IPS DF 6.9 (cell line): ENCODE measurements at places on chromosomes 2 and 18.

DNA sequence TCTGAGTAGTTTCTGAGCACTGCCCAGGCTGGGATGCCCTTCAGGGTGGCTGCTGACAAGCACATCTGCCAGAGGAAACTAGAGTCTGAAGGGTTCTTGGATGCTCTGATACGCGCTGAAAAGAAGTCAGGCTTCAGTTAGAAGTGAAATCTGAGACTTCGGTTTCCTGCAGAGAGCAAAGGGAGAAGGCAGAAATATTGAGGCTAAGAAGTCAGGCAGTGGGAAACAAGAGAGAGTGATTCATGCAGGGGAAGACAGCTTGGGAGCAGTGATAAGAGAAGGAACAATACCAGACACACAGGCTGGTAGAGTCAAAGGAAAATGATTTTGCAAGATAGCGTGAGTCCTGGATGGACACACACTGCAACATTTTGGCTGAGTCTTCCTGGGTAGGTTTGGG is 51.0 kb upstream of the BOD1L2 start:
- DNase-seq, result no peak

DNA sequence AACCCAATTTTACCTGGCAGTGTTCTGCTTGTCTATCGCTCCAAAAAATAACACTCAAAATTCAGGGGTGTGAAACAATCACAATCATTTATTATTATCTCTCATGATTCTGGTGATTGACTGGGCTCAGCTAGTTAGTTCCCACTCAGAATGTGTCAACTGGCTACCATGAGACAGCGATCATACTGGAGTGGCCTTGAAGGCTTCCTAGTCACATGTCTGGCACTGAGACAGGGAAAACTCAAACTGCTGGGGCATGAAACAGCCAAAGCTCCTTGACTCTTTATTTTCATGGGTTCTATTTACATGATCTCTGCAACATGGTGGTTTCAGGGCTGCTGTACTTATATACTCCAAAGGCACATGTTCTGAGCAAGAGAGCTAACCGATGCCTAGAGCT is 6.2 kb upstream of the ANXA4 start:
- no peak for DNase-seq

DNA sequence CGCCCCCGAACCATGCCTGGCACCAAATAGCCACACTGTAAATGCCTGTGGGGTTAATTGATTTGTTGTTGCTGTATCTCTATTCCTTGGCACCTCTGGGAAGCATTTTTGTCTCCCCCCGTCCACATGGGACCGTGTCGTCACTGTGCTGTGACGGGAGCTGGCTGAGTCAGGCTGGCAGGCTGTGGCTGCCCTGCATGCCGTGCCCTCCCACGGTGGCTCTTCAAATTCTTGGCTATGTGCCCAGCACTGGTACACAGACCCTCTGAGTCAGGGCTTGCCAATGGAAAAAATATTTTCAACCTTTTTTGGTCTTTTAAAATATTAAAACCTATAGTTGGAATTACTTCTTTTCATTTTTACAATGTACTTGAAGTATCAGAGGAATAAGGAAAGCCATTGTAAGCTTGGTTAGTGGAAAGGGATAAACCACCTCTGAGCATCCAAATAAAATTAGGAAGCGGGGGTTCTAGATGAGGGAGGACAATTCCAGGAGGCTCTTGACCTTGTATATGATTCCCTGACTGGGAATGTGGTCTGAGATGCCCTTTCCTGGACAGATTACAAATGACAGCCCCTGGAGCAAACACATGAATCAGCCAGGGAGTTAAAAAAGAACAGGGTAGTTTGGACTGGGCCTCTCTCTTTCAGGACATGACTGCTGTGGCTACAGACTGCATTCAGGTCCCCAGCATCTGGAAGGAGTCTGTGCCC is 59.4 kb downstream of the DGKD start:
- no peak for DNase-seq

GRCh38 chr18:23877371-23877770 is 137.2 kb upstream of the TTC39C start:
- DNase-seq, result no peak

DNA sequence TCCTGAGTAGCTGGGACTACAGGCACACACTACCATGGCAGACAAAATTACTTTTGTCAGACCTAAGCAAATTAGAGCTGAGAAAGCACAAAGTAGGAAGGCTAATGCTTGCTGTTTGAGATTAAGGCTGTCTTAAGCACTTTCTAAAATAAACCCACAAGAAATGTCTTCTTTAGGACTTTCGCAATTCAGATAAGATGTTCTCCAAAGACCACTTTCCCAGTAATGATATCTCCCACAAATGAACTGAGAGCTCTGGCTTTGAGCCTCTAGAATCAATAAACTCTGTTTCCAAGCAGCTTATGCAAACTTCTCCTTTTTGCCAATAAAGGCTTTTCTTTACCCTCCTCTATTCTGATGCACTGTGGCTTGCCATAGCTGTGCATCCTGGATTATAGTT is 32.0 kb upstream of the GALNT1 start:
- DNase-seq, result no peak

- DNase-seq, result peak; percentile 25
Observed at GRCh38 chr2:16104949-16105668, 164.8 kb downstream of the MYCN start.

DNA sequence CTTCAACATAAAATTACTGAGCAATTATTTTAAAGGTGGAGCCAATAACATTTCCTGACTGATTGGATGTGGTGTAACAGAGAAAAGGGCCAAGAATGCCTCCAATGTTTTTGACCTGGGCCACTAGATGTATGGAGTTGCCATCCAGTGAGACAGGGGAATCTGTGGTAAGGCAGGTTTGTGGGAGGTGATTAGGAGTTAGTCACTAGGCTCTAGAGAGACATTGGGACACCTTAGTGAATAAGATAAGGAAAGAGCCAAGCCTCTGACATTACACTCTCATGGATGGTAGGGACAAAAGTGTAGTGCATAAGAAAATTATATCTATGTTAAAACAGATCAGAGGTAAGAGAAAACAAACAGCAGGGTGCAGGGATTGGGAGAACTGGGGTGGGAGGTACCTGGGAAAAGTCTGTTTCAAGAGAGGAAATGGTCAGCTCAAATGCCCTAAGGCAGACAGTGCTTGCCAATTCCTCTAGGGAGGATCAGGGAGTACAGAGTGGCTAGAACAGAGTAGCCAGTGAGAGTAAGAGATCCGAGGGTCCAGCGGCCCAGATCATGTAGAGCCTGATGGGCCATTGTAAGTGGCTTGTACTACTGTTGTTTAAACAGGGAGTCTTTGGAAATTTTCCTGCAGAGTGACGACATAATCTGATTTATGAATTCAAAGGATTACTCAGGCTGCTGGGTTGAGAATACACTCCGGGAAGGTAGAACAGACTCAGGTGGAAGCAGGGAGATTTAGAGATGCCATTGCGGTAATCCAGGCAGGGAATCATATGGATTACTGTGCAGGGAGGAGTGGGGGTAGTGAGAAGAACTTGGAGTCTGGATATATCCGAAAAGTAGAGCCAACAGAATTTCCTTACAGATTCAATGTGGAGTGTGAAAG is 45.7 kb upstream of the CUL3 start:
- DNase-seq, result no peak

GRCh38 chr2:169109502-169110409 is 40.4 kb downstream of the DHRS9 start:
- peak; percentile 48 for DNase-seq

DNA sequence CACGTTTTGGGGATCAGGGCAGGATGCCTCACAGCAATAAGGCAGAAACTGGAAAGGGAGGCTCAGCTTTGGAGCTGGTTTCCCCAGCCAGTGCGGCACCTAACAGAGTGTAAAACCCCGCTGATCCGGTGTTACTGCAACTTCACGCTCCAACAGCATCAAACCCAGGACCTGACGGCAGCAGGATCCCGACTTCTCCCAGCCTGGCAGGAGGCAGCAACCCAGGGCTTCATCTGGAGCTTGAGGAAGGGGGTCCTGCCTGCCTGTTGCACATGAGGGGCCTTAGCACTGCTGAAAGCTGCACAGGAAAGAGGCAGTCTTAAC is 209.8 kb downstream of the MGAT5 start:
- no peak for DNase-seq

DNA sequence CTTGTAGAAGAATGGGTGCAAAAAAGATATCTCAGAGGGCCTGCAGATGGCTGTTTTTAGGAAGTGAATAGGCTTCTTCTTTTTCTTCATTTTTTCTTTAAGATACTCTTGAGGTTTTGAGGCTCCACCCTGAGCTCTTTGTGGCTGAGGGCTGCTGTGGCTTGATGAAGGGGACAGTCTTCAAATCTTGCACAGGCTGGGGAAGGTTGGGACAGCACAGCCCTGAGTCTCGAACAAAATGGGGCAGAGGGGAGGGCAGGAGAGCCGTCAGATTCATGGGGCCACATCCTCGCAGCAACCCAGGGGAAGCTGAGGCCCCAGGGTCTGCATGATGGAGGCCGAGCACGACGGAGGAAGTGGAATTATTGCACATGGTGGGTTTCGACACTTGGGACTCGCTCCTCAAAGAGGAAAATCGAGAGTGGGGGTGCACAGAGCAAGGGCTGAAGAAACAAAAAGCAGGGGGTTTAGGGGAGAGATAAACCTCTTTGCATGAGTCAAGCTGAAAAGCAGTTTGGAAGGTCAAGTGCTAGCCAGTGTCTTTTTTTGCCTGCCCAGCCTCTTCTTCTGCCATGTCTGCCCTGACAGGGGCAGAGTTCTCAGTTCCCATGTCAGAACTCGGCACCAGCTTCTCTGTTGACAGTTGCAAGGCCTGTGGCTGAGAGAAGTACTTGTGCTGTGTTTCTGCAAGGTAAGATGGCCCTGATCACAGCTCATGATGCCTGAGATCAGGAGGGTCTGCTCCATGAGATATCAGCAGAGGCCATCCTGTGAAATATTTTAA is 19.5 kb downstream of the INPP4A start:
- no peak for DNase-seq

DNA sequence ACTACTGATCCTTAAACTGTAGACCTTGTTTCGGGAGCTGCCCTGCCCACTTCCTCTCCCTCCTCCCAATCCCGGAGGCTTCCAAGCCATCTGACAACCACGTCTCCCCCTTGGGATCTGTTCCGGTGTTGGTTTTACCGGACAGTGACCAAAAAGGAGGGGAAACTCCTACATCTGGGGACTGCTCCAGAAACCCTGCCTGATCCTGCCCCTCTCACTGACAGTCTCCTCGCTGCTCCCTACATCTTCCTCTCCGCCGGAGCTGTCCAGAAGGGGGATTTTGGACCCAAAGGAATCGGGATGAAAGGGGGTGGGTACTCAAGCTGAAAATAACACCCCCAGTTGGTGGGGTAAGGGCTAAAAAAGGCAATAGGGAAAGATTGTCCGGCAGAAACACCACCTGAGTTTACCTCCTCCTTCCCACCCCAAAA is 1.5 kb downstream of the INO80D start:
- DNase-seq, result no peak

GRCh38 chr2:11498543-11499034 is 32.6 kb upstream of the E2F6 start:
- DNase-seq, result no peak

GRCh38 chr18:75624869-75625268 is 197.4 kb upstream of the SMIM21 start:
- no peak for DNase-seq

DNA sequence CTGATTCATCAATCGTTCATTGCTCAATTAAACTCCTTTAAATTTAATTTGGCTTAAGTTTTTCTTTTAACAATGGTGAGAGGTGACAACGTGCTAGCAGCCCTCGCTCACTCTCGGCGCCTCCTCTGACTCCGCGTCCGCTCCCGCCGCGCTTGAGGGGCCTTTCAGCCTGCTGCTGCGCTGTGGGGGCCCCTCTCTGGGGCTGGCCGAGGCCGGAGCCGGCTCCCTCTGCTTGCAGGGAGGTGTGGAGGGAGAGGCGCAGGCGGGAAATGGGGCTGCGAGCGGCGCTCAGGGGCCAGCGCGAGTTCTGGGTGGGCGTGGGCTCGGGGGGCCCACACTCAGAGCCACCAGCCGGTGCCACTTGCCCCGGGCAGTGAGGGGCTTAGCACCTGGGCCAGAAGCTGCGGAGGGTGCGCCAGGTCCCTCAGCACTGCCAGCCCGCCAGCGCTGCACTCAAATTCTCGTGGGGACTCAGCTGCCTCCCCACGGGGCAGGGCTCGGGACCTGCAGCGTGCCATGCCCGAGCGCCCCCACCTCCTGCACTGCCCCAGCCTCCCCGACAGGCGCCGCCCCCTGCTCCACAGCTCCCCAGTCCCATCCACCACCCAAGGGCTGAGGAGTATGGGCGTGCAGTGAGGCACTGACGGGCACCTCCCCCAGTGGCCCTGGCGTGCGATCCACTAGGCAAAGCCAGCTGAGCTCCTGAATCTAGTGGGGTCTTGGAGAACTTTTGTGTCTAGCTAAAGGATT is 19.6 kb downstream of the ANKMY1 start:
- DNase-seq, result no peak

DNA sequence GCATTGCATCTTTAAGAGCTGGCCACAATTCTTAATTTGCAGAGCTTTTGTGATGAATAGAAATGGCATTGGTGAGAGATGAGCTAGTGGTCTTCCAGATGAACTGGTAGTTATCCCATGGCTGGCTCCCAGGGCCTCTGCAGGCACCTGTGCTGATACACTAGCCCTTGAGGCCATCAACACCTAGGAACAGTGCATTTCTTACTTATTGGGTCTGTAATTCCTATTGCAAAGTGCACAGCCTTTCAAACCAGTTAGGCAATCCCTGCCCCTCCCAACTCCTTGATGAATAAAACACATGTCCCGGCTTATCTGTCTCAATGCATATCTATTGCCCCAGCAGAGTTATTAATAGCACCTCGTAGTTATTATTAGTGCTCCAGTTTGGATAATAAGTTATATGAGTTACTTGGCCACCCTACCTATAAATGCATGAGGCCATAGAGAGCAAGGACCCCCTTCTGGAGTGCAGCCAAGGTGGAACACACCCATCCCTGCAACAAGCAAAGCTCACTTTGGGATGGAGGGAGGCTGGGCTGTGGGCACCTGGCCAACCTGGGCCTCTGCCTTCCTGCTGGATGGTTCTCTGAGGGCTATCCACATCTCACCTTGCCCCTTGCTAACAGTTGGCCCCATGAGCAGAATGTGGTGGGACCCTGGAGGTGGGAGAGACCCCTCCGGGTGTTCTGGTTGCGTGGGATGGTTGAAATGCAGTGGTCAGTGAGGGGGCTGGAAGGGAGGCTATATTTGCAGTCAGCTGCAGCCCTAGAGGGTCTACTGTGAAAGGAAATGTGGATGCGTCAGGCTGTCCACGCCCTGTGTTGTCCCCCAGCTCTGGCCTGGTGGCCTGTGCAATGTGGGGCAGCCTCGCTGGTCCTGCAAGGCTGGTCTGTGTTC is 455.9 kb upstream of the HS6ST1 start:
- no peak for DNase-seq

DNA sequence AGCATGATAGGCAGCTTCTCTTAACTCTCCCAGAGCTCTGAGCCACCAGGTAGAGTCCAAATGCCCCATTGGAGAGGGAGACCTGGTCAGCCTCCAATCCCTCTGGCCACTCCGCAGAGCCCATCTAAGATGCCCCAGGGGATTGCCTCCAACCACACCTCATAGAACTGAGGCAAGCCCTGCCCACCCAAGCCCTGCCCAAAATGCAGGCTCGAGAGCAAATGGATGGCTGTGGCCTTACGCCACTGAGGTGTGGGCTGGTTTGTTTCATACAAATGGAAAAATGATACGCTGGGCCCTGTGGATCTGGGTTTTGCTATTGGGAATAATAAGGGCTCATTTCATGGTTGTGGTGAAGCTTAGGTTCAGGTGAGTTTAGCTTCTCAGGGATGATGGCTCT is 3.0 kb upstream of the TFCP2L1 start:
- DNase-seq, result no peak
